Lower lobe of right lung (tissue), 2 donors: ENCODE measurements at places on chromosomes 1 and 21.

- DNase-seq = no peak
Measured at GRCh38 chr1:229590119-229590518, 31.6 kb upstream of the ABCB10 start.

DNA sequence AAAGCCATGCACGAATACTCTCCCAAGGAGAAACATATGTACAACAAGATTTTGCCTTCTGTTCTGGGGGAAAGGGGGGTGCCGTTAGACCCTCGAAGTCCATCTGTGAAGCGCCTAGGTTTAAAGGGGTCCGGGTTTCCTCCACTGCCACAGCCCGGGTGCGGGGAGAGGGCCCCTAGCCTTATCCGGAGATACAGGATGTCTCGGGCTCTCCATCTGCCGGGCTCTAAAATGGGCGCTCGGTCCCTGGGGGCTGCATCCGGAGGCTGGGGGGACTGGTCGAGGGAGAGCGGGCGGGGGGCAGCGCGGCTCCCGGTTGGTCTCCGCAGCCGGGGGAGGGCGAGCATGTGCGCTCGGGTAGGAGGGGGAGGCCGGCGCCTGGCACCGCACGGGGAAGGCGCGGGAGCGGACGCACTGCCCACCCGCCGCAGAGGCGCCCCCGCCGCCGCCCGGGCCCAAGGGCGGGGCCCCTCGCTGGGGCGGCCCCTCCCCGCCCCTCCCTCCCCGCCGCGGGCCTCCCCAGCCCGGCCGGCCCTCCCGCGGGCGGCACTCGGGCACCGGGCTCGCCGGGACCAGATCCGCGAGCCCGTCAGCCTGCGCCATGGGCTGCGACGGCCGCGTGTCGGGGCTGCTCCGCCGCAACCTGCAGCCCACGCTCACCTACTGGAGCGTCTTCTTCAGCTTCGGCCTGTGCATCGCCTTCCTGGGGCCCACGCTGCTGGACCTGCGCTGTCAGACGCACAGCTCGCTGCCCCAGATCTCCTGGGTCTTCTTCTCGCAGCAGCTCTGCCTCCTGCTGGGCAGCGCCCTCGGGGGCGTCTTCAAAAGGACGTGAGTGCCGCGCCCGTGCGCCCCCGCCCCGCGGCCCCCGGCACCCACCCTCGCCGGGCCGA lies 63.1 kb downstream of the ELK4 start:
- no peak for DNase-seq

GRCh38 chr1:200174525-200175295 lies 147.2 kb downstream of the NR5A2 start:
- DNase-seq = no peak

GRCh38 chr1:53294567-53294966 lies 33.3 kb downstream of the LRP8 start:
- DNase-seq = no peak

DNA sequence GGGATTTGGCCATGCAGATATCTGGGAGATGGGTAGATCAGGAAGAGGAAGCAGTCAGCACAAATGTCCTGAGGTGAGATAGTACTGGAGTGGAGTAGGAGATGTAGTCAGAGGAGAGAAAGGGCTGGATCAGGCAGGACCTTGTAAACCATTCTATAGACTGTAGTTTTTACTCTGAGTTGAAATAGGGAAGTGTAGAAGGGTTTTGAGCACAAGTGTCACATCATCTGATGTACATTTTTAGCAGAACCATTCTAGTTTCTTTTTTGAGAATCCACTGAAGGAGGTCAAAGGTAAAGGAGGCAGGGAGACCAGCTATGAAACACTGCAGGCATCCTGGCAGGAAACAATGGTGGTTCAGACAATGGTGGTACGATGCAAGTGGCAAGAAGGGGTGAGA lies 194.6 kb upstream of the RRP15 start:
- no peak for DNase-seq

GRCh38 chr1:156639601-156640101 lies 2.3 kb upstream of the BCAN start:
- DNase-seq = no peak

GRCh38 chr1:82299056-82299455 lies 498.3 kb downstream of the ADGRL2 start:
- DNase-seq = no peak

- DNase-seq = no peak
Measured at GRCh38 chr1:79376106-79376505, 369.6 kb upstream of the ADGRL4 start.

- no peak for DNase-seq
Measured at GRCh38 chr1:94503153-94503552, 38.4 kb downstream of the F3 start.

- no peak for DNase-seq
Measured at GRCh38 chr1:41363591-41364320, 2.5 kb downstream of the FOXO6 start.

GRCh38 chr21:16992448-16992847 lies 520.4 kb upstream of the CXADR start:
- DNase-seq = no peak

DNA sequence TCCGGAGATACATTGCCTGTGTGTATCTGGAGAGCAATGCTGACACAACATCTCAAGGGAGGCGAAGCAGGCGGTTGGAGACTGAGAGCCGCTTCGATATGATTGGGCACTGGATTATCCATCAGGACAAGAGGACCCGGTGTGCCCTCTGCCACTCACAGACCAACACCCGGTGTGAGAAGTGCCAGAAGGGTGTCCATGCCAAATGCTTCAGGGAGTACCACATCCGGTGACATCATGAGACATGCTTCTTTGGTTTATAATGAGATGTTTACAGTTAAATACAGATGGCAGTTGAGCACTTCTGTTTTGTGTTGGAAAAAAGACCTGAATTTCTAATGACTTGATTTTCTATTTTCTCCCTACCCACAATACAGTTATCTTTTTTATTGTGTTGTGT lies 12.1 kb downstream of the PGBD2 start:
- DNase-seq = no peak

DNA sequence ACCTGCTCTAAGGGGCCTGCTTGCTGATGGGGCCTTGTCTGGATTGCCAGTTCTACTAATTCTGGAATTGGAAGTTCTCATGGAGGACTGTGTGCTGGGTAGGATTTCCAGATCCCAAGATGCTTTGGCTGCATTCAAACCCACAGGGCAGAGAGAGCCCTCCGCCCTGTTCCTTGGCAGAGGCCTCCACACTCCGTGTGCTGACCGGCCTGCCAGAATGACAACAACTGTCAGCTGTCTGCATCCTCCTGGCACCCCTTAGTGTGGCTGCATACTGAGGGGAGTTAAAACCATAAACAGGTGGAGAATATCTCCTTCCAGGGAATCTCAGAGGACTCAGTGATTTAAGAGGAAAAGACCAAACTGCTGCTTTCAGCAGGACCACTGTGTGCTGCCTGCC lies 60.7 kb downstream of the ADARB1 start:
- DNase-seq = no peak

GRCh38 chr1:217965156-217965786 lies 319.8 kb upstream of the RRP15 start:
- no peak for DNase-seq

- DNase-seq = no peak
Measured at GRCh38 chr1:18261891-18262290, 154.3 kb downstream of the IGSF21 start.

- DNase-seq = no peak
Measured at GRCh38 chr1:182977480-182977879, 24.5 kb upstream of the SHCBP1L start.

DNA sequence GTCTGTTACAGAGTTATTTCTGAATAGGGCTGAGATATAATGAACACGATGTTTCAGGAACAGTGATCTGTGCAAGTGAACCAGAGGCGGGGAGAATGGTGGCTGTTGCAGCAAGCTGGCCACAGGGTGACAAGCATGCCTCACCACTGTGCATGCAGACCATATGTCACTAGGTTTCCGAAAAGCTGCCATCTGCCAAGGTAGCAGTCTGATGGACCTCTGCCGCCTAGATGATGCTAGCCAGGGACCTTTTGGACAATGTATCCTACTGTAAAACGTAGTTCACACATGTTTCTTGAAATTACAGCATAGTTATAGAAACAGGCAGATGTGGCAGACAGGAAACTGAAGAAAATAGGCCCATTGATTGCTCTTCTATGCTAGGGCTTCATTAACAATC lies 204.2 kb upstream of the RRP15 start:
- DNase-seq = no peak

DNA sequence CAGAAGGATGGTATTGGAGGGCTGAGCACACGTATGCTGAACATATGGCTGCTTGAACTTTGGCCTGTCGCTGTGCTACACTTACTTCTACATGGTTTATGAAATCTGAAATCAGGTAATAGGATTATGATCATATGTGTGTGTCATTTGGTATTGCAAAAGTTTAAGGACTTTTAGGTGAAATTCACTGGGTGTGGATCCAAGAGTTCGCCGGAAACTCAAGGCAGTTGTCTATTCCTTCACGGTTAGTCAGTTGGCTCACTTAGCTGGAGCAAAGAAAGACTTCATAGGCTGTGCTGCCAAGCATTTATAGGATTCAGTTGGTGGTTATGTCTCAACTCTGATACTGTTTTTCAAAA lies 927 bp downstream of the UAP1 start:
- no peak for DNase-seq

GRCh38 chr1:245942856-245943255 lies 564.2 kb downstream of the SMYD3 start:
- DNase-seq = no peak

GRCh38 chr21:28818663-28819278 lies 173.9 kb downstream of the LTN1 start:
- no peak for DNase-seq

- DNase-seq = no peak
Measured at GRCh38 chr21:35288238-35288637, 239.1 kb upstream of the RUNX1 start.

DNA sequence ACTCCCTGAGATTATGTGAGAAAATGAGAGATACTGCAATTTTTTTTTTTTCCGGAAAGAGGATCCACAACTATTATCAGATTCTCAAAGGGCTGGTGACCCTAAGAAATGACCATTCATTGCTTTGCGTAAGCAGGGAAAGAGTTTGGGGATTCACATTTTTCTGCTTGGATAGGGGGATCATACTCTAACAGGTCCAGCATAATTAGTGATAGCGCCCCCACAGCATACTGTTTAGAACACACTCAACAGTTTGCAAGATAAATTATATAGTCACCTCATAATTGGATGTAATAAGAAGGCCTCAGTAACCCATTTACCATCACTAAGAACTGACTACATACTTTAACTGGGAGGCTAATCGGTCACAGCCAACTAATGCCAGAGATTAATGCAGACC lies 1.9 kb downstream of the CCT3 start:
- no peak for DNase-seq

DNA sequence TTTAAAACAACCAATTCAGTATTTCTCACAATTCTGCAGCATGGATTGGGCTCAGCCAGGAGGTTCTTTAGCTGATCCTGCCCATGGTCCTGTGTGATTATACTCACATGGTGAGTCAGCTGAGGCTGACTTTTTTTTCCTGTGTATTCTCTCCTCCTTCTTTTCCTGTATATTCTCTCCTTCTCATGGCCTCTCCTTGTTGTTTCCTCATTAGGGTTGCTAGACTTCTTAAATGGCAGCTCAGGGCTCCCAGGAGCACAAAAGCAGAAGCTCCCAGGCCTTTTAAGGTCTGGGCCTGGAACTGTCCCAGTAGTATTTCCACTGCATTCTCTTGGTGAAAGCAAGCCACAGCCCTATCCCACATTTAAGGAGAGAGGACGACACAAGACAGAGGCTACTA lies 26.8 kb downstream of the VANGL1 start:
- DNase-seq = no peak

DNA sequence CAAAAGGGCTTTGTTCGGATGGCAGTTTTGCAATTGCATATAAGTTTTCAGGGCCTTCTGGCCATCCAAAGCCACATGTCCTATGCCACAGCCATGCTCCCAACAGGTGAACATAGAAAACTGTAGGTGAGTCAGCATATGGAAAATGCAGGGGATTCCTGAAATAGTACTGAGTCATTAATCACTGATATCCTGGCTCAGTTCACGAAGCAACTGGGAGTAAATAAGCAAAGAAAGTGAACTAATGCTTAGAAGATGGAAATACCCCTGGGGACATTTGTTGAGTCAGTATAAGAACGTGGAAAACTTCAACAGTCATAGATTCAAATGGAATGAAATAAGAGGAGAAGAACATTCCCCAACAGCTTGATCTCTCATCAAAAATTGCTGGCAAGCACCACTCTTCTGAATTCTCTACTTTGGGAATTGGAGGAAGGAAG lies 148.9 kb upstream of the RUNX1 start:
- DNase-seq = no peak

- DNase-seq = peak; percentile 47
Measured at GRCh38 chr21:44948426-44949120, 8.7 kb downstream of the SLX9 start.

GRCh38 chr1:48776393-48777218 lies at the start of gene BEND5:
TSS of gene BEND5 (minus strand) at chr1:48776891. CDS start at chr1:48776831, 60 bp downstream.
- DNase-seq = peak; percentile 61

DNA sequence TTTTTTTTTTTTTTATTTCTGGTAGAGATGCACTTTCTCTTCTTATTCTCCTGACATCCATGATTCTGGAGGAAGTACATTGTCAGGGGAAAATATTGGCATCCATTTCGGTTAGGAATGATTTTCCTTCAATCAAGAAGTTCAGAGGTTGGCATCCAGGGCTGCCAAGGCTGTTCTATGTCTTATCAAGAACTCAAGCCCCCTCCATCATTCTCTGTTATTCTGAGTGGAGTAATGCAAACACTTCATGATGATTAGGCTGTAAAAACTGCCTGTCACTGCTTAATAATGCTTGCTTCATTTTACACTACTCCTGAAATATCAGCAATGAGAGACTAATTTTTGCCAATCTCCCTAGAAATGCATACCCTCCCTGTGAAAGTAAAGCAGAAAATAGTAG lies 417.1 kb upstream of the NFIA start:
- DNase-seq = no peak

DNA sequence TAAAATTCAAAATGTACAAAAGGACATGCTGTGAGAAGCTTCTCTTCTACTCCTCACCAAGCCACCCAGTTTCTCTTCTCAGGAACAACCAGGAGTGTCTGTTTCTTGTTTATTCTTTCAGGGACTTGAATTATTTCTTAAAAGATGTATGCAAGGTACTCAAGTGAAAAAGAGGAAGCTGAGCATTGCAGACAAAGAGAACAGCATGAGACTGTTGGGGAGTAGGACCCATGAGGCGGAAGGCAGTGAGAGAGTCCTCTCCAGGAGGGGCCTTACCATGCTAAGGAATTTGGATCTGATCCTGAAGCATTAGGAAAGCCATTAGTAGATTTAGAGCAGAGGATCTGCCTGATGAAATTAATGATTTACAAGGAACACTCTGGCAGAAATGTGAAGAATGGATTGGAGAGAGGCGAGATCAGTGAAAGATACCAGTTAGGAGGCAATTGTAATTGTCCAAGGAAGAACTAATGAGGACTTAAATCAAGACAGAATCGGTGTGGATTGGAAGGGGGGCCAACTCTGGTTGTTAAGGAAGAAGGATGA lies 14.7 kb upstream of the SSX2IP start:
- no peak for DNase-seq

DNA sequence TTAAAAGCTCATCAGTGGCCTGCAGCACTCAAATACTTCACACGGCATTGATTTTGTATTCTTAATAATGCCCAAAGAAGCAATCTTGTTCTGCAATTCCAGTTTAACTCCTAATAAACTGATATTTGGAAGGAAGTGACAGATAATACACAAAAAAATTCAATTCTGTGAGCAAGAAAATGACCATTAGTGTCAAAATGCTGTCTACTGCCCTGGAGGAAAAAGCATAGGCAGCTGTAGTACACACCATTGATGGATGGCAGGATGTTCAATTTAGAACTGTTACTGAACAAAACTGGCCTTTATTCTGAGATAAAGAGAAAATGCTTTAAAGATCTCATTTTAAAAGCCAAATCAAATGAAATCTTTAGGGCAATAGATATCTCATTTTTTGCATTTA lies 251.3 kb upstream of the FMN2 start:
- no peak for DNase-seq

GRCh38 chr1:187680823-187681222 lies 852.1 kb downstream of the PLA2G4A start:
- no peak for DNase-seq
